IPS DF 6.9 (cell line): ENCODE measurements at places on chromosomes 1 and 21.

DNA sequence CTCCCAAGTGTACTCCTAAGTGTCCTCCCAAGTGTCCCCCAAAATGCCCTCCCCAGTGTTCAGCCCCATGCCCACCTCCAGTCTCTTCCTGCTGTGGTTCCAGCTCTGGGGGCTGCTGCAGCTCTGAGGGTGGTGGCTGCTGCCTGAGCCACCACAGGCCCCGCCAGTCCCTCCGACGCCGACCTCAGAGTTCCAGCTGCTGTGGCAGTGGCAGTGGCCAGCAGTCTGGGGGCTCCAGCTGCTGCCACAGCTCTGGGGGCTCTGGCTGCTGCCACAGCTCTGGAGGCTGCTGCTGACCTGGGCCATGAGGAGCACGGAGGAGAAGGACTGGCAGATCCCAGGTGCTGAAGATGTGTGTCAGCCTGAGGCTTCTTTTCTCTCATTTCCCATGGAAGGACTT is 993 bp downstream of the LCE5A start:
- DNase-seq, result no peak

DNA sequence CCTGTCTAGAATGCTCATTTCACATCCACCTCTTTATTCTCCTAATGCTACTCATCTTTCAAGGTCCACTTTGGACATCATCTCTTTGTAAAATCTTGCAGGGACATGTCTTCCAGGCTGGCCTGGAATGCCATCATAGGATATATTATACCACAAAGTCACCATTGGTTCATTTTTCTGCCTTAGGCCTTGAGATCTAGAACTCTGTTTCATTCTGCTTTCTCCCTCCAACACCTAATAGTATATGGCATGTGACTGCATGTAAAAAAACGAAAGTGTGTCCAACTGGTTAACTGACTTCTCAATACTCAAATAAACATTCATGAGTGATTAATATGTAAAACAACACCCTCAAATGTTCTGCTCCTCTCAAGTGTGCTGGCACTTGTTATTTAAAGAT is 84.1 kb downstream of the RGS2 start:
- no peak for DNase-seq

- no peak for DNase-seq
Observed at GRCh38 chr1:218995091-218995665, 178.5 kb upstream of the LYPLAL1 start.

- no peak for DNase-seq
Observed at GRCh38 chr21:46268371-46268770, 17.0 kb downstream of the MCM3AP start.

GRCh38 chr1:246773213-246773641 is 49.0 kb downstream of the SCCPDH start:
- no peak for DNase-seq

DNA sequence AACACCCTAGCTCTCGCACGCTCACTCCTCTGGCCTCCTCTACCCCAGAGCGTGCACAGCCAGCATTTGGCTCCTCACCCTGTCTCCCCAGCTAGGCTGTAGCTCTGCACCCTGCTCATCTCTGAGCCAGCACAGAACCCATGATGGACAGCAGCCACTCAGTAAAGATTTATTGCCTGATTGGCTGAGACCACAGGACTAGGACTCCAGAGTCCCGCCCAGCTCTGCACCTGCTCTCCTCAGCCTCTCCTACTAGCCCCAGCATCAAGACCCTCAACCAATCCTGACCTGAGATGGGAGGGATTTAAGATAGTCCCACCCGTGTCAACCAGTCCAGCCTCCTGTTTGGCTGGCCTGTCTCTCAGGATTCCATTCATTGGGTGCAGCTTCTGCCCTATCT is 9.3 kb downstream of the C1QB start:
- peak; percentile 52 for DNase-seq

DNA sequence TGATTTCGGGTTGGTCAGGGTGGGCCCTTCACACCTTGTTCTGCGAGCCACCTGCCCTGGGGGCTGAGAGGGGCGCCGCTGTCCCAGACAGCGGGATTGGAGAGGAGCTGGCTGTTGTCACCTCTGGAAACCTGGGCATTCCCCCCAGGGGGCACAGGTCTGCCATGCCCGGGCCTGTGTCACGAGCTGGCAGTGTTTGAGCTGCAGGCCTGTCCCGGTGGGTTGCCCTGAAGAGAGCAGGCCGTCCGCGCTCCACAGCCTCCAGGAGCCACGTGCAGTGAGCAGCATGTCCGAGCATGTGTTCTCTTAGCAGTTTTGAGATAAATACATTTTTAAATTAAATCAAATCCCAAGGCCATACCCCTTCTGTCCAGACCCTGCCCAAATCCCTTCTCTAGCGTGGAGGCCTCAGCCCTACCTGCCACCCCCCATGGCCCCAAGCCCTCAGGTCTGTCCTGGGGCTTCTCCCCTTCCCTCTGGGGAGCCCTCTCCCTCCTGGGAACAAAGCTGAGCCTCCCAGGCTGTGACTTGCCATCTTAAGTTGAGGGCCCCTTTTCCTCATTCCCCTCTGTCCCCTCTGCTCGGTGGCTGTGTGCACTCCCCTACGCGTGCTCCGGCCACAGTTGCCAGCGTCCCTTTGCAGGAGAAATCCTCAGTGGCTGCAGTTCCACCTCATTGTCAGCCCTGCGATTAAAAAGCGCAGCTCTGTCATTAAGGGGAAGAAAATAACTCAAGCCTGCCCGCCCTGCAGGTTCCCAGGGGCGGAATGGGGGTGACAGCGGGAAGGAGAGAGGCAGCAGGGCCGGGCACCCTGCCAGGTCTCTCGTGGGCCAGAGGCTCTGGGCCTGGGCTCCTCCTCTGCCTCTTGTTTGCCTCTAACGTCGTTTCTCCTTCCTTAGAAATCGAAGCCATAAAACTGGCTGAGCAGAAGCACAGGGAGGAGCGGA is 26.6 kb downstream of the SLX9 start:
- no peak for DNase-seq

DNA sequence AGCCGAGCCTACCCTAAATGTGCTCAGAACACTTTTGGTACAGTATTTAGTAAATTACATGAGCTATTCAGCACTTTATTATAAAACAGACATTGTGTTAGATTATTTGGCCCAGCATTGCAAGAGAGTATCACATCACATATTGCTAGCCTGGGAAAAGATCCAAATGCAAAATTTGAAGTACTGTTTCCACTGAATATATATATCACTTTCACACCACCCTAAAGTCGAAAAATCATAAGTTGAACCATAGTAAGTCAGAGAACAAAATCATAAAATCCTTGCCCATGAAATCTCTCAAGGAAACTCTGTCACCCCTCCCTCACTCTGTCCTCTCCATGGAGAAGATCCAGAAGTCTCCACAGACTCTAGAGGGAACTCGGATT is 33.1 kb downstream of the RGS8 start:
- DNase-seq, result no peak

- DNase-seq, result no peak
Observed at GRCh38 chr1:118979754-118980575, 8.2 kb downstream of the TBX15 start.

GRCh38 chr1:48031676-48032075 is 34.5 kb upstream of the TRABD2B start:
- DNase-seq, result no peak
